ENCODE measurements at places on chromosomes 16 and 17. TPM values are rescaled to one million over a fixed set of nuclear protein-coding genes. Genes with fewer than 3 reads are reported as not detected.

DNA sequence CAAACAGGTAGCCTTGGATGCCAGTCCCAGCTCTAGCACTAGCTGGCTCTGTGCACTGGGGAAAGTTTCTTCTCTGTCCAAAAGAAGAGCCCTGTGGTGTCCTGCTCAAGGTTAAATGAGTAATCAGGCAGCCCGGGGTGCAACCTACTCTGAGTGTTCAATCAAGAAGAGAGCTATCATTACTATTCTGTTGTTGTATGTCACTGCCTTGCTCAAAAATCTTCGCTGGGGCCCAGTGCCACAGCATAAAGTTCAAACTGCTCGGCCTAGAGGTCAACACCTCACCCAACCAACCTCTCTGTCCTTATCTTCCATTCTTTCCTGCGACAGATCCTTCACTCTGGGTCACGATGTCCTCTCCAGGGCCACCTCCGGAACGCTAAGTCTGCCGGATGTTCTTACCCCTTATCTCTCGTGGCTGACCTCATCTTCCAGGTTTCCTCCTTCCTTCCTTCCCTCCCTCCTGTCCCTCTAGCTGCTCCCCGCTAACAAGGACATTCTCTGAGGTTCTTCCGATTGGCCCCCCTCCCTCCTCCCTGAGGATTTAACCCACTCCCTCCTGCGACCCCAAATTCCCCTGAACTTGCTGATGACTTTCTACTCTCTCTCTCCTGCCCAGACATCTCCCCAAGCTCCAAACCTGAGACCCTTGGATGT lies 4.4 kb downstream of the FDXR start:
- no peak overlapping the region for H3K4me3 ChIP-seq
- no peak for DNase-seq
- peaks cover 18% of the 10 kb centered on the region for H3K4me1 ChIP-seq
- no peaks in the 10 kb centered on the region for H3K27me3 ChIP-seq
- no peak overlapping the region for H3K27ac ChIP-seq
- peaks cover 35% of the 10 kb centered on the region for H3K36me3 ChIP-seq

DNA sequence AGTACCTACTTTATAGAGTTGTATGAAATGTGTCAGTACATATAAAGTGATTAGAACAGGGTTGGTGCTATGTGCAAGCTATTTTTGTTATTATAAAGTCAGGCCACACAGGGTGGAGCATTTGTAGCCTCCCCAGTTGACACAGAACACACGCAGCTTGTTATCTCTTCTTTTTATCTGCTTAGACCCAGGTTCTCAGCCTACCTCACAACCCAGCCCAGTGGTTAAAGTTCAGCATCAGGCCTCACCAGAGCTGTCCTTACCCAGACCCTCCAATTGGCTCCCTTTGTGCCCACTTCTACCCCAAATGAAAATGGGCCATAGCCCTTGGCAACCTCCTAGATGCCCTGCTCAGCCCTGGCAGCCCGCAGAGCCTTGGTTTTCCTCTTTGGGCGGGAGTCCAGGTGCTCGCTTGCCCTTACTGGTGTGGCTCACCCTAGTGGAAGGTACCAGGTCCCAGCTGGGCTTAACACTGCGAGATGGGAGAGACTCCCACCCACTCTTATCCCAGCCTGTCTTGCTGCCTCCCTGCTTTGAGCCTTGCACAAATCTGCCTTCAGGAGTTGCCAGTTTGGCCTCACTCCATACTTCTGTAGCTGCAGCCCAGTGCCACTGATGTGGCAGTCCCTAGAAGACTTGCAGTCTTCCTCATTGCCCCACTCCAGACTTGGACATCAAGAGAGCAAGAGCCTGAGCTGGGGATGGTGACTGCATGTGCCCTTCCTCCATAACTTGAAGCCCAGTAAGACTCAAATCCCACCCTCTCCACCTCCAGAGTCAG lies 1.1 kb upstream of the PIGS start:
- no peak for DNase-seq
- H3K4me1 ChIP-seq: peaks cover 29% of the 10 kb centered on the region
- no peaks in the 10 kb centered on the region for H3K27me3 ChIP-seq
- peak overlapping the region; percentile 93 for H3K4me3 ChIP-seq
- peak overlapping the region; percentile 85 for H3K27ac ChIP-seq

DNA sequence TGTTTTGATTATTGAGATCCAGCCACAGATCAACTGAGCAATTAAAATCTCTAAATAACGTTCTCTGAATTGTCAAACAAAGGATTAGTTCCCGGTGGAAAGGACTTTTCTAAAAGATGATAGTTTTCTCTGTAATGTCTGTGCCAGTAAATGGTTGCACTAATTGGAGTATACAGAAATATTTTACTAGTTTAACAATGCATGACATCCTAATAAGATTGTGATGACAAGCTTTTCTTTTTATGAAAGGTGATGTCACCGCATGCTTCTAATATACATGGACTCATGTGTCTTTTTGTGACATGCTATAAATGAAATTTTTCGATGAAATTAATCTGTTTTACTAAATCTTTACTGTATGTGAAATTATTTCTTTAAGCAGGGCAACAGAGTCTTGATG lies 211.1 kb downstream of the IRX3 start:
- DNase-seq: no peak
- peaks cover 33% of the 10 kb centered on the region for H3K4me1 ChIP-seq
- H3K27ac ChIP-seq: no peak overlapping the region
- peaks cover 20% of the 10 kb centered on the region for H3K36me3 ChIP-seq

Gene TNRC6C
- 16.4 TPM for total RNA-seq

DNA sequence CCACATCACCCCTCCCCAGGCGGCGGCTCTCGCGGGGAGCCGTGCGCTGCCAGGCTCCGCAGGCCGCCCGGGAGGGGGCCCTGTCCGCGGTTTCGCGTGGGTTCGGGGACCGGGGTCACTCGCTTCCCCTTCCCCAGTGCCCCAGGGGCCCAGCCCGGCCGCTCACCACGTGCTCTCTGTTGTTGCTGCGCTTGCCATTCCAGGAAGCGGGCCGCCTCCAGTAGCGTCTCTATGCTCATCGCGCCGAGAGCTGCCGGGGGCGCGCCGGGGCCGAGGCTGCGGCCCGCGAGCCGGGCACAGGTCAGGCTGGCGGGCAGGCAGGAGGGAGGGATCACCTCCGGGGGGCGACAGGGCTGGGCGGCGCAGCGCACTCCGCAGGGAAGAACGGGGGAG lies 390 bp downstream of the MNT start:
- no peaks in the 10 kb centered on the region for H3K27me3 ChIP-seq
- peaks cover 37% of the 10 kb centered on the region for H3K4me1 ChIP-seq
- peak overlapping the region; percentile 99 for H3K27ac ChIP-seq
- H3K36me3 ChIP-seq: peaks cover 6% of the 10 kb centered on the region
- DNase-seq: peak; percentile 61
- H3K4me3 ChIP-seq: peak overlapping the region; percentile 87

All from MCF 10A (cell line).